Activated CD8-positive, alpha-beta memory T cell treated with anti-CD3 and anti-CD28 coated beads for 4 hours (primary cell): ENCODE measurements at places on chromosomes 16 and 17.

DNA sequence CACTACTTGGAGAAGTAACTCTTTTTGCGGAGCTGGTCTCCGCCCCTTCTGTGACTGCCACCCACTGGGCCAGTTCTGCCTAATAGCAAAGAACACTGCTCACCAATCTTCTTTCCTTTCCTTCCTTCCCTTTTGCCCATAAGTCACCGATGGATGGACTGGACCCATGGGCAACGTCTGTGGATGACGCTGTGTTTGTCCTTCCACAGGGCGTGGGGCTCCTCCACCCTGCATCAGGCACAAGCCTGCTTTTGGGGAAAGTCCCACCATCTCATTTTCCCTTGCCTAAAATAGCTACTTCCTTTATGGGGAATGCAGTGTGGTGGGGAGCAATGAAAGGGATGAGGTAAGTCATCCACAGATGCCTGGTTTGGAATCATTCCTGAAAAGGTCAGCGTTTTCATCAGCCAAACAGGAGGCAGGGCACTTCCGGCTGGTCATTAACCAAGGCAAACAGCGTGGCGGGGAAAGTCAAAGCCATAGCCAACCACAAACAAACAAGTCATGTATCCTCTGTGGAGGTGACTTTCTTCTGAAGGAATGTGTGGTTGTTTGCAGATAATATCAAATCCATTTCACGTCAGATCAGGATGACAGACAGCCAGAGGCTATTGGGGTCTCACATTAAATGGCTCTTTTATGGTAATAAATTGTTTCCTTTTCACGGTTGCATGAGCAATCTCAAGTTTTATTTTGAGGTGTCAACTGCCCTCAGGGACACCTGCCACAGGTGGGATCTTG, 30.7 kb upstream of the MED9 start:
- DNase-seq, result no peak

GRCh38 chr16:2048116-2048543, 345 bp downstream of the TSC2 start:
- no peak for DNase-seq

DNA sequence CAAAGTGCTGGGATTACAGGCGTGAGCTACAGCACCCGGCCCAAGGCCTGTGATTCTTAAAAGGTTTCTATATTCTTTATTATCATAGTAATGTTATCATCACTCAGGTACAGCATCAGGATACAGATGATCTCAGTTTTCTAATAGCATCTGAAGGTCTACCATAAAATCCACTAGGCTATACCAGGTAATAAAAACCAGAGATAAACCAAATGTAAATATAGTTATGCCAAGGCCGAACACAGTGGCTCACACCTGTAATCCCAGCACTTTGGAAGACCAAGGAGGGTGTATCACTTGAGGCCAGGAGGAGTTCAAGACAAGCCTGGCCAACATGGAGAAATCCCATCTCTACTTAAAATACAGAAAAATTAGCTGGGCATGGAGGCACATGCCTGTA, 53.8 kb downstream of the SYNRG start:
- DNase-seq, result no peak

DNA sequence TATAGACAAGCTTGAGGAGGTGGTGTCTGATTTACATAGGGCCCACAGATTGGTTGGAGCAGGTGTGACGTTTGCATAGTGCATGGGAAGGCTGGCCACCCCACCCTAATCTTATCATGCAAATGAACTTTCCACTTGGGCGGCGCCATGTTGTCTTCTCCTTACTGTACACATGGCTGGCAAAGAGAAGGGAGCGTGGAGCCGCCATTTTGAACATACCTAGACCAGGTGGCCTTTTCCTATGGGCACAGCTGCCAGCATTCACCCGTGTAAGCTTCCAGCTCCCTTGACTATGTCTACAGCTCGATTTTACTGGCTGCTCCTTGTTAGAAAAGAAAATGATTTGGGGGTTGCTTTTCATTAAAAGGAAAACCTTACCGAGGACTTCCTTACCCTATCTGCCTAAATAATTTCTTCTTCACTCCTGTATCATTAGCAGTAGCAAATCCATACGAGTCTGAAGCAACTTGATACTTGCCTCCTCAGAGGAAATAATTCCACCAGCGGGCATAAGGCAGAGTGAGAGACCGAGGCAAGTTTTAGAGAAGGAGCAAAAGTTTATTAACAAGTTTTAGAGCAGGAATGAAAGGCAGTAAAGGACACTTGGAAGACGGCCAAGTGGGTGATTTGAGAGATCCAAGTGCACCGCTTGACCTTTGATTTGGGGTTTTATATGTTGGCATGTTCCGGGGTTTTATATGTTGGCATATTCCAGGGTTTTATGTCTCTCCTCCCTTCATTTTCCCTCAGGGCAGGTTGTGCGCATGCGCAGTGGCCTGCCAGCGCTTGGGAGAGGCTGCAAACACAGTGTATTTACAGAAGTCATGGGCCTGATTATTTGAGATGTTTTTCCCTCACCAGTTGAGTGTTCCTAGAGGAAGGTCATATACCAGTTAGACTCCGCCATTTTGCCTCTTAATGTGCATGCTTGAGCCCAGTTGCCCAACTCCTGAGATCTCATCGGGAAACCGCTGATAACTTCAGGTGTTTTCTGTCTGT, 65.7 kb downstream of the MARF1 start:
- no peak for DNase-seq

DNA sequence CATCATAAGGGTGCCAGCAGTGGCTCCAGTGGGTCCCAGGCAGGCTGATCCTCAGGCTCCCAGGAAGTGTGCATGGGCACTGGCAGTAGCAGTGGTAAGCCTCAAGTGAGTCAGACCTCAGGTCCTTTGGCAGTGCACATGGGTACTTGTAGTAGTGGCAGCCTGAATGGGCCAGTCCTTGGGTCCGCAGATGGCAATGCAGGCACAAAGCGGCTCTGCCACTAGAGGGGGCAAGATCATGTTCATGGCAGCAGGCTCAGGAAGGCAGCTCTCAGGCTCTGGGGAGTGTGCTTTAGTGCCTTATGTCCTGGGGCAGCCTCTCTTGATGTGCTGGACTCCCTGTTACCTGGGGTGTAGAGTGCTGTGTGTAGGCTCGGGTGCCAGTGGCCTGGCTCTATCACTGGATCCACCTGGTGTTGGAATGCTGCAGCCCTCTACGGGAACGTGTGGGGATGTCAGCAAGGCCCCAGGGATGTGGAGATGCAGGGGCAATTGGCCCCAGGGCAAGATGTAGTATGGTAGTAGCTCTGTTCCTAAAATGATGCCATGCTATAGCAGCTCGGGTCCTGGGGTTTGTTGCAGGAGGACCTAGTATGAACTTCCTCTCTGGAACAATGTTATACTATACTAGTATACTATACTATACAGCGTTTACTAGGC, 11.0 kb downstream of the ACSM3 start:
- DNase-seq, result no peak
